Psoas muscle (tissue), 8 donors: ENCODE measurements at places on chromosomes 1 and 21. TPM values are rescaled to one million over a fixed set of nuclear protein-coding genes. Genes with fewer than 3 reads are reported as not detected.

- no peak overlapping the region for H3K4me3 ChIP-seq
- H3K36me3 ChIP-seq, result no peaks in the 10 kb centered on the region
- no peak overlapping the region for H3K27ac ChIP-seq
- H3K4me1 ChIP-seq, result no peaks in the 10 kb centered on the region
Observed at GRCh38 chr1:46536527-46536926, 14.9 kb downstream of the KNCN start.

GRCh38 chr1:225460737-225461532, 33.1 kb upstream of the LBR start:
- no peak for DNase-seq
- no peak overlapping the region for H3K27ac ChIP-seq
- H3K27me3 ChIP-seq, result no peaks in the 10 kb centered on the region
- H3K4me3 ChIP-seq, result no peak overlapping the region

- H3K27me3 ChIP-seq, result no peaks in the 10 kb centered on the region
- no peak overlapping the region for H3K27ac ChIP-seq
- DNase-seq, result no peak
- peaks cover 5% of the 10 kb centered on the region for H3K4me1 ChIP-seq
- H3K36me3 ChIP-seq, result no peaks in the 10 kb centered on the region
Observed at GRCh38 chr1:234551032-234551378, 59.0 kb downstream of the IRF2BP2 start.

GRCh38 chr1:182388392-182389134, 3.0 kb downstream of the GLUL start:
- H3K27ac ChIP-seq, result peak overlapping the region; percentile 98
- DNase-seq, result no peak
- peaks cover 55% of the 10 kb centered on the region for H3K36me3 ChIP-seq
- H3K27me3 ChIP-seq, result no peaks in the 10 kb centered on the region
- peaks cover 40% of the 10 kb centered on the region for H3K4me1 ChIP-seq
- peak overlapping the region; percentile 96 for H3K4me3 ChIP-seq

DNA sequence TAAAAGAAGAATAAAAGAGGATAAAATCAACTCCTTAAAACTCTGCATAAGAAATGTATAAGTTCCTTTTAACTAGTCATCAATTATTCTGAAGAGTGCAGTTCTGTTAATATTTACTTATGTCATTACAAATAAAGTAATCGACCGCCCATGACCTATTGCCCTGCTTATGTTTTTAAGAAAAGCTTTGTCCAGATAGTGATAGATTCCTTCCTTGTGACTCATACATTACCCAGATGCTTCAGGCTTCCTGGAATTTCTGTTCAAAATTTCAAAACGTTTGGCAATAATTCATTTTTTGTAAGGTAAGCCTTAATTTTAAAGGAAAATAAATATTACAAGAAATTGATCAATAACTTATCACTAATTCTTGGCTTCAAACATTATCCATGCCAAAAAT, 918.2 kb upstream of the ADGRL2 start:
- H3K27ac ChIP-seq, result no peak overlapping the region
- no peak overlapping the region for H3K4me3 ChIP-seq
- H3K36me3 ChIP-seq, result no peaks in the 10 kb centered on the region

DNA sequence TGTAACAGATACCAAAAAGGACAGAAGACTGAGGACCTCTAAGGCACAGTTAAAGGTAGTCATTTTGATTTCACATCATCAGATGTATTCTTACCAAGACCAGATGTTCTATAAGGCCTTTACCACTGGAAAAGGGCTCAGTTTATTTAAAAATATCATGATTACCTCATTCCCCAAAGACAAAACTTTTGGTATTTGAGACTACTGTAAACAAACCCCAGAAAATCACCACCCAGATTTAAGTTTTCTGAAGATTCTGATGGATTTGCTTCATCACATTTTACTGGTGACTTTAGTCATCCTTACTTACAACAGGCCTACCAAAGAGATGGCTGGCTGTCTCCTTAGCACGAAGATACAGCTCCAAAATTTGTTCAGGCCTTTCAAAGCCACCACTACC, 8.3 kb downstream of the ENAH start:
- no peak overlapping the region for H3K4me3 ChIP-seq
- H3K27me3 ChIP-seq, result no peaks in the 10 kb centered on the region
- H3K36me3 ChIP-seq, result no peaks in the 10 kb centered on the region
- H3K4me1 ChIP-seq, result peaks cover 55% of the 10 kb centered on the region

DNA sequence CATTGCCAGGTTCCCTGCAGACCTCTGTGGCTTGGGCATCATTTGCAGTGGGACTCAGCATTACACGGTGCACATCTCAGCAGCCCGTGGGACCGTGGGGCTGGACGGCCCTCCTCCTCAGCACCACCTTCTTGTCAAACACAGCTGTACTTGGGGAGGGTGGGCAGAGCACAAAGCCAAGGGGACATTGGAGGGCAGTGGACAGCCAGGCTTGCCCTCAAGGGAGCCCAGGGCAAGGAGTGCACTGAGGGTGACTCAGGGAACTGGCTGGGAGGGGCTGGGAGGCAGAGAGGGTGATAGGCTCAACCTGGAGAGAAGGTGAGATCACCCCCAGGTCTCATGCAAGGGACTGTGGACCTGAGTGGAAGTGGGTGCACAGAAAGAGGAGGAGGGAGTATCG, 3.4 kb downstream of the CAPN9 start:
- H3K4me3 ChIP-seq, result no peak overlapping the region
- no peaks in the 10 kb centered on the region for H3K27me3 ChIP-seq
- DNase-seq, result no peak
- no peaks in the 10 kb centered on the region for H3K36me3 ChIP-seq

DNA sequence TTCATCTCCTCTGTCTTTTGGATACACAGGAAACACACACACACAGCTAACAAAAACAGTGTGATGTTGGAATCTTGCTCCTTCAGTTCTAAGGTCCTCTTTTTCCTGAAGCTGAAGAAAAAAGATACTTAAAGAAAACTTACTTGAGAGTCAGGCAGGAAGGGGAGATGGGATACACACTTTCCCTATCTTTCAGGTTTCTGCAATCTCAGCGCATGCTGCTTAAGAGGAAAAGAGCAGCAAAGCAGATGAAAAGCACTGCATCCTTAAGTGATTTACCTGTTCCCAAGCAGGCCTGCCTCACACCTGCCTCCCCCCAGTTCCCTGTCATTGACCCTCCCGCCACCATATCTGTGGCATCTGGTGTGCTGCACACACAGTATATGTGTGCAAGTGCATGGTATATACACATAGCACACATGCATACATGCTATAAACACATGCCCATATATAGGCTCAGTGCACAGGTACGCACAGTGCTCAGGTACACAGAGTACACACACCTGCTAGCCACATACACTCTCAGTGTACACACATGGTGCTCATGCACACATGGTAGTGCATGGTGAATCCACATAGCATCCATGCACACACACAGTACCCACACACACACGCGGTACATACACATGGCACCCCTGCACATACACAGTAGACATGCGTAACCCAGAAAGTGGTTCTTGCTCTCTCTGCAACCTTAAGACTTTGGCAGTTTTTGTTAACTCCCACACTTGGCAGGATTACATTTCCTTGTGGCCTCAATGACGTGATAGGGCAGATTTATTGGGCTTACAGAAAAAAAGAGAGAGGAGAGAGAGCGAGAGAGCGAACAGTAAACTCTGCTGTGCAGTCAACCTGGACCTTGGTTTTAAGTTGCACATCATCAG, 166.9 kb downstream of the TOMM20 start:
- no peaks in the 10 kb centered on the region for H3K27me3 ChIP-seq
- peaks cover 62% of the 10 kb centered on the region for H3K4me1 ChIP-seq
- no peak overlapping the region for H3K4me3 ChIP-seq
- no peaks in the 10 kb centered on the region for H3K36me3 ChIP-seq
- DNase-seq, result no peak

DNA sequence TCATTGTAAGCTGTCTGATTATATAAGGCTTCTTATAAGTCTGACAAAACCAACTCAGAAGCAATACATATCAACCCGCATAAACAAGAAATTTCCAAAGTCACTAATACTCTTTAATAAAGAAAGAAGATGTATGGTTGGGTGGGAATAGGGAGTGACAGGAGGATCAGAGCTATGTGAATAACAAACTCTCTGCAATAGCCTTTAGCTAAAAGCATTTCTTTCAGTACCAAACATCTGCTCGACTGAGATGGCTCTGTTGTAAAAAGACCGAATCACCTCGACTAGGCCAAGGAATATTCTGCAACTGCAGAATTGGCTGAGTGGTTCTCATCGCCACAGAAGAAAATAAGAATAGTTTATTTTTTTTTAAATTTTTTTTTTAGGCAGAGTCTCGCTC, 39.3 kb upstream of the MUTYH start:
- no peaks in the 10 kb centered on the region for H3K36me3 ChIP-seq
- DNase-seq, result no peak
- H3K27ac ChIP-seq, result no peak overlapping the region
- no peaks in the 10 kb centered on the region for H3K27me3 ChIP-seq

ERICH3 gene
- total RNA-seq, result not detected

TFAP2E gene
- not detected for total RNA-seq
